ENCODE measurements at places on chromosomes 3 and 15.

DNA sequence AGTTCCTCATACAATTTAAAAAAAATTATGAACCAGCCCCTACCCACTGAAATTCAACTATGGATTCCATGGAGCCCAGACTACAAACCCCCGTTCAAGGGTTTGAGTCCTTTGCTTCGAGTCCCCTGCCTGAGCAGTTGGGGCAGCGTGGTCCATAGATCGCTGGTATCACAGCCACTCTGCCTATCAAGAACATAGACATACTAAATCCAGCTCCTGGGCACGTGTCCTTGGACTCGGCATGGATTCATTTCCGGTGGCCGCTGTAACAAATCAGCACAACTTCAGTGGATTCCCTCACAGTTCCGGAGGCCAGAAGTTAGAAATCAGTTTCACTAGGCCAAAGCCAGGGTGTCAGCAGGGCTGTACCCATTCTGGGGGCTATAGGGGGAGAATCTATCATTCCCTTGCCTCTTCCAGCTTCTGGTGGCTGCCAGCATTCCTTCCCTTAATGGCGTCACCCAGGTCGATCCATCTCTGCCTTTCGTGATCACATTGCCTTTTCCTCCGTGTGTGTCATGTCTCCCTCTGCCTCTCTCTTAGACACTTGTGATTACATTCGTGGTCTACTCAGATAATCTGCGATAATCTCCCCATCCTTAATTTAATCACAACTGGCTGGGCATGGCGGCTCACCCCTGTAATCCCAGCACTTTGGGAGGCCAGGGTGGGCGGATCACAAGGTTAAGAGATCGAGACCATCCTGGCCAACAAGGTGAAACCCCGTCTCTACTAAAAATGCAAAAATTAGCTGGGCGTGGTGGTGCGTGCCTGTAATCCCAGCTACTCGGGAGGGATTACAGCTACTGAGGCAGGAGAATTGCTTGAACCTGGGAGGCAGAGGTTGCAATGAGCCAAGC is 4.6 kb upstream of the TMEM44 start:
- DNase-seq, result no peak

DNA sequence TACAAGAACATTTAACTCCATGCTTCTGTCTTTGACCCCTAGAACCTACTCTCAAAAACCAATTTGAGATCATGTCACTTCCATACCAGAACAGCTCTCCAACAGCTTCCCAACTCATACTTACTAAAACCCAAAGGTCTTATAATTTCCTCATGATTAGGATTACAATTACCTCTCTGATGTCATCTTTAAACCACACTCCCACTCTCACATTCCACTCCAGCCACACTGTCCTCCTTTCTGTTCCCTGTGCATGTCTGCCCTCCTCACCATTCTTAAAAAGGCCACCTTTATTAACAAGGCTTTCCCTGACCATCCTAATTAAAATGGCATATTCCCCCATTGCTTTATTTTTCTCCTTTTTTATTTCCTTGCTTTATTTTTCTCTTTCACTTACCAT is 18.9 kb downstream of the PHC3 start:
- DNase-seq, result no peak

DNA sequence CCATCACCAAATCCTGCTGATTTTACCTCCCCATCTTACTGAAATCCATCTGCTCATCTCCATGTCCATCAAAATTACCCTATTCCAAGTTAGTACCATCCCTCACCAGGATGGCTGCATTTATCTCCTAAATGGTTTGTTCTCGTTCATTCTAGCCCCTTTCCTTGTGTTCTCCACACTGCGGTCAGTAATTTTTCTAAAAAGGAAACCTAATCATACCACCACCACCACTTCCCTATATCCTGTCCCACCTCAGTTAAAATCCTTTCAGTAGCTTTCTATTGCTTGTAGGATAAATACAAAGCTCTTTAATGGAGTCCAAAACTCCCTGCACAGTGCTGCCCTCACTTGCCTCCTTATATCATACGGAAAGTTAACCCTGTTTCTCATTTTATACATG is 51.1 kb downstream of the UACA start:
- no peak for DNase-seq

DNA sequence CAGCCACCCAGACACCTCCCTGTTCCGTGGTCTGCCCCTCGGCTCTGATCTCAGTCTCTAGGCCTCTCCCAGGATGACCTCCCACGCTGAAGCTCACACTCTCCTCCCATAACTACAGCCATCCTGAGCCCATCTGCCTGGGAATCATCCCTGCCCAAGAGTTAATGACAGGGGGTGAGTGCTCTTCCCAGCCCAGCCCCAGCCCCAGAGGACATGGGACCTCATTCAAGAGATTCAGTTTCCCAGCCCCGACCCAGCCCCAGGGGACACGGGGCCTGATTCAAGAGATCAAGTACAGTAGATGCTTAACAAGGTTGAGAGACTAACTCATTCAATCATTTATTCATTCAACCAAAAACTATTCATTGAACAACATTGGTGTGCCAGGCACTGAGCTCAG is 272.0 kb downstream of the XXYLT1 start:
- DNase-seq, result no peak

- no peak for DNase-seq
Measured at GRCh38 chr3:99952306-99952705, 134.6 kb downstream of the CMSS1 start.

DNA sequence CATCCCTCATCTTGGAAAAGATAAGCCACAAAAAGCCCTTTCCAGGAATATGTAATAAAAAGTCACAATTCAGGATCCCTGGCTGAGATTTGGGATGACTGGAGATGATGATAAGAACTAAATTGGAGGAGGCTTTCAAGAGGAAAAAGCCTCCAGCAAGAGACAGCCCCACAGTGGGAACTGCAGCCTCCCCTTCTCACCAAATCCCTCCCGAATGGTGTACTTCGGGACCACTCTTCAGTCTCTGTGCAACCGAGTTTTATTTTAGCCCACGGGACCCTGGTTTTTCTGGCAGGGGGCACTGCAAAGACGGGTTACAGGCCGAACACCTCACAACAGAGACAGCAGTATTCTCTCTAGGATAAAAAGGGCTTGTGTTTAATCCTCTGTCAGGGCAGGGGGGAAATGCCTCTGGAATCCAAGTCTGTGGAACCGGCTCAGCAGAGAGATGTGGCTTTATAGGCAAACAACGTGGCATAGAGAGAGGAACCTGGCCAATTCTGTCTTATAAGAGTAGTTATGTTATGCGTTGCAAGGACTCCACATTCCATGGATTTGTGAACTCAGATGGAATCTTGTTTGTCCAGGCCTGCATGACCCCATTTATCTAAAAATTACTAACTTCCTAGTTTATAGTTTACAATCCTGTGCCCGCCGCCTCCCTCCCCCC is 1.2 kb upstream of the LMCD1 start:
- DNase-seq, result no peak

DNA sequence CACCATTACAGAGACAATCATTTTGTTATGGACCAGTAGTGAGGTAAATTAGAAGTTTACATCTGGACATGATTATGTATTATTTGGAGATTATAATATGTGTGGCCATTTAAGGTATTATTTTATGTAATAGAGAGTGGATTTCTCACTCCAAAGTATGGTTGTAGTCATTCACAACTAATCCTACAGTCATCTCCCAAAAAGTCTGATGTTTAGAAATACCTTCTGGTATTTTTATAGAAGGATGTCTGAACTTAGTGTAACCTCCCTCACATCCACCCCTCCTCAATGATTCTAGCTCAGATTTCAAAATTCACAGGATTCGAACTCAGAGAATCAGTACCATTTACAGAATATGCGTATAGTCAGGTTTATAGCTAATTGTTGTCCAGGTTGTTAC is 346.6 kb upstream of the MEIS2 start:
- DNase-seq, result no peak

- no peak for DNase-seq
Measured at GRCh38 chr3:123089611-123090331, 22.9 kb downstream of the PDIA5 start.

DNA sequence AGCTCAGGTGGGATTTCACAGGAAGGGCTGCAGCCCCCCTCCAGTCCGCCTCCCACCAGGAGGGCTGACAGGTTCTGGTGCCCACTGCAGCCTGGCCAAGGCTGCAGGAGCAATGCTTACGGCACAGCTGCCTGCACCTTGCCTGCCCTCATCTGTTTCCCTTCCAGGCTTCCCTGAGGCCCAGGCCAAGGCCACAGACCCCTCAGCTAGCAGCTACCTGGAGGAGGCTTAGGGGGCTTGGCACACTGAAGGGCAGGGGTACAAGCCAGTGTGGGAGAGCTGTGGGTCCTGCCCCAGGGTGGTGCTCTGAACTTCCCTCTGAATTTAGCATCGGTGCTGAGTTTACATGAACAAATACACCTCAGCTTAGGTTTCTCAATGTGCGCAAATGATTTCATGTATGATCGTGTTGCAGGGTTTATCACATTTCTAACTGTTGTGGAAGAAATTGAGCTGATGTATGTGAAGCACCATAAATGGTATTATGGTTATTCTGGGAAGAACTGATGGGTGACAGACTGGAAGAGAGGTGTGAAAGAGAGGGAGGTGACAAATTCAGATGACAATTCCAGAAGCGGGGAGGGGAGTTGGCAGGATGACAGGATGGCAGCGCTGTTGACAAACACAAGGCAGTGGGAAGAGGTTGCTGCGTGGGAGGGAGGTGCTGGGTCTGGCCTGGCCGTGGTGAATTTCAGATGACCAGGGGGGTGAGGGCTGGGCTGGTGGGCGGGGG is 6.1 kb downstream of the RHCG start:
- DNase-seq, result no peak

DNA sequence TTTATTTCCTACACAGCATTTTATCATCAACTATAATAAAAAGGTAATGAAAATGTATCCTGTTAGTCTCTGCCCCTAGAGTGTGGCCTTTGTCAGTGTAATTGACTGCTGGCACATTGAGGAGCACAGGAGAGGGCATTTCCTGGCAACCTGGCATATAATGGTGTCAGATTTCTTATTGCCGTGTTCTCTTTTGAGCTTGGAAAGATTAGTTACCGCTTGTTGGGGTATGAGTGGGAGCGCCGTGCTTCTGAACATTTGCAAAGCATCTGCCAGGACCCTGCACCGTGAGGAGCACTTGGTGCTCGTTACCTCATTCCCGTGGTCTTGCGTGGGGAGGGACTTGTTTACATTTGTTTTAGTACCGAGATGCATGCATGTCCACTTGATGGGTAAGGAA is 124.4 kb downstream of the PTPRG start:
- DNase-seq, result peak; percentile 43

- DNase-seq, result no peak
Measured at GRCh38 chr3:14791343-14791945, 27.3 kb upstream of the FGD5 start.

GRCh38 chr3:134334901-134335280 is 39.4 kb downstream of the AMOTL2 start:
- DNase-seq, result no peak

DNA sequence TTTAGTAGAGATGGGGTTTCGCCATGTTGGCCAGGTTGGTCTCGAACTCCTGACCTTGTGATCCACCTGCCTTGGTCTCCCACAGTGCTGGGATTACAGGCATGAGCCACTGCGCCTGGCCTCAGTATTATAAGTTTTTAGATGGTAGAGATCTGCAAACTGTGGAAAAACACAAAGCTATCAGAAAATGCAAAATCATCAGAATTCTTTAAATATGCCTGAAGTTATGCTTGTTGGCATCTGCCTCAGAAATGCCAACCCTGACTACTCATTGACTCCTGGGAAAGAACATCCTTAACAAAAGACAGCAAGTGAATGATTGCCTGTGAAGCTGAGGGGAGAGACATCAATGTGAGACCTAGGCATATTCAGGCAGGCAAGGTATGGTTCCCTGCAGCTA is 94.3 kb upstream of the MB21D2 start:
- no peak for DNase-seq

- DNase-seq, result no peak
Measured at GRCh38 chr3:126696701-126697267, 7.3 kb upstream of the CHCHD6 start.

GRCh38 chr15:100264994-100265640 is 76.7 kb downstream of the ADAMTS17 start:
- no peak for DNase-seq
